ENCODE measurements at places on chromosomes 2 and 18. TPM values are rescaled to one million over a fixed set of nuclear protein-coding genes. Genes with fewer than 3 reads are reported as not detected.

The CNDP1 gene
- 0.04 TPM for polyA plus RNA-seq

DNA sequence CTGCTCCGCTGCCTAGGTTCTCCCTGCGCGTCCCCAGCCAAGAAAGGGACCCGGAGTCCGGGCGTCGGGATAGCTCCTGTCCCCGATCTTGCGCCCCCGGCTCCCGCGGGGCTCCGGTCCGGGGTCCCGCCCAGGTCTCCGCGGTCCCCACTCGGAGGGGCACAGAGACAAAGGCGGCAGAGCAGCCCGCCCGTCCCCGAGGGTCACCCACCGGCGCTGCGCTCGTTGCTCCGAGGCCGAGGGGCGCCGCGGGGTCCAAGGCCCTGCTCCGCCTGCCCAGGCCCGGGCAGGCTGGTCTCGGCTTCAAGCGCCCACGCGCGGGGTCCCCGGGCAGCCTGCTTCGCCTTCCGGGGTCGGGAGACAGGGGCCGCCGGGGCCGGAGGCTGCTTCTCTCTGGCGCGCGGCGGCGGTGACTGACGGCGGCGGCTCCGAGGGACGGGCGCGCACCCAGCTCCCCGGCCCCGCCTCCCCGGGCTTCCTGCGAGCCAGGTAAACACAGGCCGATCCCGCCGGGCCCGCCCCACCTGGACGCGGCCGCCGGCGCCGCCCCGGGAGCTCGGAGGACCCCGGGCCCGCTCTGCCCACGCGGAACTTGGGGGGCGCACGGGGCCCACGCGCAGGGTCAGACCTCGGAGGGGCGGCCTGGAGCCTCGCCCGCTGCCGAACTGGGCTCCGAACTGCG lies at the start of gene MBP:
TSS of gene MBP (minus strand) at position 415 of the 682 bp plus-strand sequence. CDS start 27,522 bp downstream, outside the sequence.
- DNase-seq, result no peak

DNA sequence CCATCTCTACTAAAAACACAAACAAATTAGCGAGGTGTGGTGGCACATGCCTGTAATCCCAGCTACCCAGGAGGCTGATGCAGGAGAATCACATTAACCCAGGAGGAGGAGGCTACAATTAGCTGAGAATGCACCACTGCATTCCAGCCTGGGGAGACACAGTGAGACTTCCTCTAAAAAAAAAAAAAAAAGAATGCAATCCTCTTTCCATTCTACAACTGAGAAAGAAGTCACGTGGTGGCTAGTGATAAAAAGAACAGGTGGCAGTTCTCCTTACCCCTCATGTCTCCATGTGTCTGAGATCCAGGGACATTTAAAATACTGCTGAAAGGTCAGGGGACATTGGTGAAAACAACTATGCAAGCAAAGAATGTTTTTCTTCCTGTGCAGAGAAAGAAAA lies 24.4 kb upstream of the GPR39 start:
- DNase-seq, result no peak

GRCh38 chr2:190912726-190913125 lies 32.1 kb downstream of the GLS start:
- DNase-seq, result no peak

- no peak for DNase-seq
Observed at GRCh38 chr2:19731515-19731914, 170.3 kb downstream of the TTC32 start.

DNA sequence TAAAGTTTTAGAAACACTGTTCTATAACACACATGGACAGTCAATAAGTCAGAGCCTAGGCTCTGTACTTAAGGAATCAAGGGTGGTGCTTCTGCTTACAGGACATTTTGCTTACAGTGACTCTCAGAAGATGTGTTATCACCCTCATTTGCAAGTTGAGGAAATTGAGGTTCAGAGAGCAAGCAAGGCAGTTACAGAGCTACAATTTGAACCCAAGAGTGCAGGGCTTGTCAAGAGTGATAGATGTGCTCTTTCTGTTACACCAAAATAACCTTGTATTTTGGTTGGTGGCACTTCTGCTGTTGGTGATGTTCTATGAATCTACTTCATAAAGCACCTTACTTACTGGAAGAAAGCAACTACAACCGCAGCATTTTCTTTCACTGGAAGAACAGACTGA lies 170.2 kb downstream of the THADA start:
- DNase-seq, result no peak

DNA sequence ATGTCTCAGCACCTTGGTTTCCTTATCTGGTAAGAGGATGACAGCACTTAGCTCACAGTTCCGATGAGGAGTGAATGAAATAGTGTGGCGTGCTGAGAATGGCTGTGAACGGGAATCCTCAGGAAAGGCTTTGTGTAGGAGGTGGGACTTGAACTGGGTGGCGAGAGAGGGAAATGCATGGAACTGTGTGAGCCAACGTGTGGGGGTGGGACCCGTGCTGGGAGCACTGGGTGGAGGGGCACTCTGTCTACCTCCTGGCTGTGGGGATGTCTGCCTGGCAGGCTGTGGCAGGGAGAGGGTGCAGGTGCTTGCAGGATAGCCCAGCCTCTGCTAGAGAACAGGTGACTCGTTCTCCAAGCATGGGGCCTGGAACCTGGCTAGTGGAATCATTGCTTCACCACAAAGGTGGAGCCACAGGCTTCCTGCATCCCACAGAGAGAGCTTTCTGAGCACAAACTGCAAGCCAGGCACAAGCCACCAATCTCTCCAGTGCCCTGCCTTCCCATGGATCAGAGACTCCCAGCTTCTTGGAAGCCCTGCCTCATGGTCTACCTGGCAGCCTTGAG lies 145.2 kb downstream of the CELF4 start:
- no peak for DNase-seq
